Head of caudate nucleus (tissue), 42 donors: ENCODE measurements at places on chromosomes 16 and 17.

GRCh38 chr17:72717676-72718075, 374.8 kb downstream of the SLC39A11 start:
- DNase-seq, result no peak

DNA sequence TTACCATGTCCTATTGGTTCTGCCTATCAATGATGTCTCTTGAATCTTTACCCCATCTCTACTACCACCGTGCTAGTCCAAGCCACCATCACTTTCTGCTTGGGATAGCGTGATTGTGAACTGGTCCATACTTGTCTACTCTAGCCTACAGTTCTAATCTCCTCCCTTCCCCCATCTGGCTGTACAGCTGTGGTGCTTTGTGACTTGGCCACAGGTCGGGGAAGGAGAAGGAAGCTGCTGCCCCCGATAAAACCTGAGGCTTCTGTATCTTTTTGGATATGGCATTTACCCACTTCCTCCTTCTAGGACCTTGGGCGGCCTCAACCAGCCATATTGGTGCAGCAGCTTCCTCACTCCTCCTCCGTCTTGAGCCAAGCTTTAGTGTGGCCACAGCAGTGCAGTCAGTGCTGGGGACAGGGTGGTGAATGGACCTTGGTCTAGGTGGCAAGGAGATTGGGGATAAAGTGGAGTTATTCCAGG, 314 bp upstream of the ITGA2B start:
- DNase-seq, result no peak

GRCh38 chr17:44122816-44123355, 555 bp downstream of the HDAC5 start:
- no peak for DNase-seq

- no peak for DNase-seq
These were observed 29.9 kb downstream of the SMARCE1 start for GRCh38 chr17:40617678-40618240.

- no peak for DNase-seq
These were observed 14.4 kb upstream of the CDIPT start for GRCh38 chr16:29877266-29877961.

DNA sequence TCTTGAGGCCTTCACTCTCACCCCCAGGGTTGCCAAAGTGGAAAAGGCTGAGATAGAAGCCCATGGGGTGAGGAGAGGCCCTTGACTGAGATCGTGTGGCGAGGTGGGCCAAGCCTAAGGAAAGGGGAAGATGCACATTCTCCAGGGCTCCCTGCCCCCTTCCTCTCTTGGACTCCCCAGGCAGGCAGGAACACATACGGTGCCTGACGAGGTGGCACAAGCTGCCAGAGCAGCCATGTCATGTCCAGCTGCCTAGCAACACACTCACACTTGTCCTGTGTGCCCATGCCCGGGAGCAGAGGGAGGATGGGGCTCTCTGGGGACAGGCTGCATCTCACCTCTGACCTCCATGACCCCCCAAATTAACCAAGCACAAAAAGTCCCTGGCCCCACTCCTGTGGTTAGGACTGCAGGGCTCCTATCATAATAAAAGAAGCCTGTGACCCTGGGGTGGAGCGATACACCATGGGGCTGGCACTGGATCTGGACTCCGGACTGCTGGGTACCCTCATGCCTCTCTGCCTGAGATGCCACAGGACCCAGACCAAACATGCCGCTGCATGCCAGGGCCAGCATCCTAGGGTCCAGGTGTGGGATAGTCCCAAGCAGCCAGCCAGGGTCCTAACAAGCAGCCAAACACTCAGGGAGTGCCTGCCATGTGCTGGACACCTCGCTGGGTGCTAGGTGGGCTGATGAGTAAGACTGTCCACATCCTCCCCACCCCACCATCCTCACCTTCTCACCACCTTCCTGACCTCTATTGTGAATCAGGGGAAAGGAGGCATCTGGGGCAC, 2.6 kb downstream of the GIT1 start:
- DNase-seq, result no peak

GRCh38 chr17:57092779-57093178, 7.7 kb downstream of the AKAP1 start:
- DNase-seq, result no peak

DNA sequence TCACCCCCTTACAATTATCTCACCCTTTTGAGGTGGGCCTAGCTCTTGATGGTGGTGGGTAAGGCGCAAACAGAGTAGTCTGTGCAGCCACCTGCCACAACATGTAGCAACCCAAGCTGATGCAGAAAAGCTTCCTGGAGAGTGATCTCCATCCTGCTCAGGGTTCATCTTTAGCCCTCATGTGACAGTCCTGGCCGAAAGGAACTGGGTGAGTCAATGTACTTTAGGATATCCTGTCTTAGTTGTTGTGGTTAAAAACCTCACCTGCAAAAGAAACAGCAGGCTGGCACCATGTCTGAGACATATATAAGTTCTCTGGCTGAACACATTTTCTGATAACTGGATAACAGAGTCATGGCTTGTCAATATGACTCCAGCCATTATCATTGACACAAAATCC, 183.5 kb upstream of the CPHXL start:
- DNase-seq, result no peak

- DNase-seq, result no peak
These were observed 19.7 kb upstream of the CBX2 start for GRCh38 chr17:79758271-79758670.

- no peak for DNase-seq
These were observed 12.9 kb upstream of the OSGIN1 start for GRCh38 chr16:83940119-83940518.

DNA sequence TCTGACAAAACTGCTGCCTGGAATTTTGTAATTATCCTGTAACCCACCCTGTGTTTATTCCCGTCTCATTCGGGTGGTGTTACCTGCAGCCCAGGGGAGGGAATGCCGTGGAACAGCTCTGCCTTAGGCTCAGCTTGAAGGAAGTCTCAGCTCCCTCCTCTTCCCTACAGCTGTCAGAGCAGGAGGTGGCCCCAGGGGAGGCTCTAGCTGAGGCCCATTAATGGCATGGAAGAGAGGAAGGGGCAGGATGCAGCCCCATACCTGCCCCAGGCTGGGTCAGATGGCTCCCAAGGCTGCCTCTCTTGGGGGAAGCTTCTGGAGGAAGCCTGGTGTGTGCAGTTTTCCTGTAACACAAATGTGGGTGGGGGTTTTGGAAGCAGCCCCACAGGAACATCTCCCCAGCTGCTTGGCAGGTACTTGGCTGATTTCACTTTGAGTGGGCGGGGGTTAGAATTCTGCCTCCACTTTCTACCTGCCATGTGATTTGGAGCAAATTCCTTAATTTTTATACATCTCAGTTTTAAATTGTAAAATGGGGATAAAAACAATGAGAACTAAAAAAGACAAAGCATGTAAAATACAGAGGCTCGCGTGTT, 103.9 kb downstream of the MGAT5B start:
- peak; percentile 38 for DNase-seq

- no peak for DNase-seq
These were observed 36.6 kb upstream of the CARMIL2 start for GRCh38 chr16:67608364-67608763.

DNA sequence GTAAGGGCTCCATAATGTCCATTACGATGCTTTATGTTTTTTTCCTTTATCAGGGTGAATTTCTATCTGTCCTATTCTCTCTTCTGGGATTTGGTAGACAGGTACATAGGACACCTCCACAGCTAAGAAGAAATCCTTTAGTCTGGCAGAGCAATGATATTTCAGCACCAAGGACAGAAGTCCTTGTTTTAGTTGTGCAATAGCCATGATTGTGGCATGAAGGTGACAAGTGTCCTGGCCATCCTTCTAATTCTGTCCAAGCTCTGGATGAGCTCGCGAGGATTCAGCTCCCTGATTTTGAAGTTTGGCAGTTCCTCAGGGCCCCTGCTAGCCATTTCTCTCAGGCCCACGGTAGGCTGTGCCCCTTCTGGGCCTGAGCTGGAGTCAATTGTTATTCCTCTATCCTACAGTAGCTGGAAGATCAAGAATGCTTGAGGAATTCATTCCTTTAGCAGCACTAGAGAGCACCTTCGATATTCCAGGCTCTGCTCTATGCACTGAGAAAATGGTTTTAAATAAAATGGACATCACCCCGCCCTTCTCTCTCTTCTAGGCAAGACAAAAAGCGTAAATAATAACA, 320.8 kb downstream of the XYLT1 start:
- DNase-seq, result no peak

DNA sequence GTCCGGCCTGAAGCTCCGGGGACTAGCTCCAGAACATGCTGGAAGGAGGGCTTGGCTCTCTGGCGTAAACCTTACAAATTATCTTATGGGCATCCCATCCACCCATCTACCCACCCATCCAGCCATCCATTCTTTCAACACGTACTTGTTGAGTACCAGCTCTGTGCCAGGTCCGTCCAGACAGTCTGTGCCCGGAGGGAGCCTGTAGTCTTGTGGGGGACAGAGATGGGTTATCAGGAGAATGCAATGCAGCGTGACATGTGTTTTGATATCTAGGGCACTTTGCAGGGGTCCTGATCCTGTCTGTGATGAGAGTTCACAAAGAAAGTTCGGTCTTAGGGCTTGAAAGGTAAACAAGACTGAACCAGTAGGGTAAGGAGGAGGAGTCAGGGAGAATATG, 4.1 kb upstream of the SLC13A2 start:
- DNase-seq, result no peak

DNA sequence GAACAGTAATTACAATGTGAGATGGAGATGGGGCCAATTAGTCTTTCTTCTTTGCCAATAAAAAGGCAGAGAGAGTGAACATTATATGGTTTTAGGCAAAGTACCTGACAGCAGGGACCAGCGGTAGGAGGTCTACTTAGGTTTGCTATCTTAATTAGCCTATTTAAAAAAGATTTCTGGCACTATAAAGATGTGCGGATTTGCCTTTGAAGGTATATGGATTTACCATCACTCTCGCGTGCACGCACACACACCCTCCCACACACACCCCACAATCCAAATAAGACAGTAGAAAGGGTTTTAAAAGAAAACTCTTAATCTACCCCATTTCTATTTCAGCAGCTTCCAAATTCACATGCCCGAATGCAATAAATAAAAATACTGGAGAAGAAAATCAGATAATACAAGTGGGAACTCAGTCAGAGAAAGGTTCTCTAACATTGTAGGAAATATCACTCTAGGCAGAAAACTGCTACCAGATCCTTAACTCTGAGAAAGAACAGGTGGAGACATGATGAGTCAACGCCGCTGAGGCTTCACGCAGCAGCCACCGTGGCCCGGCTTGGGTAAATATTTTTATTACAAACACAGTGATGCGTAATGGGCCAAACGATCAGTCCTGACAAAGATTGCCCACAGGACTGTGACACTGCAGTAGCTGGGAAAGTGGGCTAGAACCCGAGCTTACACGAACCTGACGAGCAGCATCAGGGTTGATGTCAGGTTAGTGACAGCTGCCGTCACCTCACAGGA, 66.6 kb upstream of the AXIN2 start:
- DNase-seq, result peak; percentile 26

DNA sequence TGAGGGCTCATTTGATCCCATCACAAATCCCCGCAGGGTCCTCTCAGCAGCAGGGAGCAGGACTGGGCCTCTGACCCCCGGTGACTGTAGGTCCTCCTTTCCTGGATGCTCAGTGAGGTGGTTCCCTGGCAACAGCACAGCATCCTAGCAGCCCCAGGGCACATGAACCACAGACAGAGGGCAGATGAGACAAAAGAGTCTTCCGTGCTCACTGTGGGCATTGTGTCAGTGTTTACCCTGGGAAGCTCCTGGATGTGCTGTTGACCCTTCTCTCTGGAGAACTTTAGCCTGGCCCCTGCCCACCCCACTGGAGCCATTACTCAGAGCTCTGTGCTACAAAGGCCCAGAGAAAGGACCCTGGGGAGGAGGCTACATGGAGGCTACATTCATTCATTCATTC, 21.7 kb upstream of the TMEM220 start:
- DNase-seq, result no peak

GRCh38 chr17:33447090-33447489, 154.0 kb upstream of the ASIC2 start:
- no peak for DNase-seq

- no peak for DNase-seq
These were observed 155.6 kb upstream of the PLCG2 start for GRCh38 chr16:81623365-81624102.

GRCh38 chr17:63838631-63839171, 3.8 kb downstream of the SMARCD2 start:
- DNase-seq, result peak; percentile 76

- DNase-seq, result no peak
These were observed 19.1 kb downstream of the SMYD4 start for GRCh38 chr17:1810450-1811103.

DNA sequence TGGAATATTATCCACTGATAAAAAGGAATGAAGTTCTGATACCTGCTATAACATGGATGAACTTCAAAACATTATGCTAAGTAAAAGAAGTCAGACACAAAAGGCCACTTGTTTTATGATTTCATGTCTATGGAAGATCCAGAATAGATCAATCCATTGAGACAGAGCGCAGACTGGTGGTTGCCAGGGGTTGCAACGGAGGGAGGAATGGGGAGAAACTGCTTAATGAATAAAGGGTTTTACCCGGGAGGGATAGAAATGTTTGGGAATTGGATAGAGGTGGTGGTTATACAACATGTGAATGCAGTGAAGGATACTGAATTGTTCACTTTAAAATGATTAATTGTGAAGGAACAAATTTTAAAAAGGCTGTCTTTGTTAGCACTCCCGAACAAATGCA, 30.2 kb downstream of the WDR59 start:
- DNase-seq, result peak; percentile 44

DNA sequence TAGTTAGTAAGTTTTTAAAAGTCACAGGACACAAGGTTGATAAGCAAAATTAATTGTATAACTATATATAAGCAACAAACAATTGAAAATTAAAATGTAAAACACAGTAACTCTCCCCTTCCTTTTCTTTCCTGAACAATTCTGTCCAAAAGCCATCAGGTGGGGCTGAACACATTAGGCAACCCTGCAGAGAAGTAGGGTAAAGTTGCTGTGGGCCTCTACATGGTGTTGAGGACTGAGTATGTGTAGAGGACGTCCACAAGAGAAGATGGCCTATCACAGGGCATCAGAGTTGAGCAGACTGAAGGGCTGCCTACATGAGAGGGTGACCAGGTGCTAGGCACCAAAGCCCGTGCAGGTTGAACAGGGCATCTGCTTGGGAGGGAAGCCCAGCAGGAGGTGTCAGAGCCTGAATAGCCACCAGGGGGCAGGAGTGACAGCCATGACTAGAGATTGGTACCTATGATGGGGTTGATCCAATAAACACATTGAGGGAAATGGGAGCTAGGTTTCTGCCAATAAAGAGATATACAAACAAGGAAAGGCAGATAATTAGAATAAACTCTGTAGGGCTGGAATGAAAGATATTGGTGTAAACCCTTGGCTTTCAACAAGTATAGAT, 415.1 kb downstream of the NPIPA8 start:
- DNase-seq, result no peak

GRCh38 chr17:78892062-78892456, 10.9 kb downstream of the CEP295NL start:
- no peak for DNase-seq

- no peak for DNase-seq
These were observed 677 bp upstream of the ZNHIT3 start for GRCh38 chr17:36485805-36486203.

GRCh38 chr17:77738751-77739531, 219.6 kb upstream of the TNRC6C start:
- DNase-seq, result peak; percentile 7

- DNase-seq, result no peak
These were observed 4.1 kb downstream of the CCL4L2 start for GRCh38 chr17:36214918-36215317.

- DNase-seq, result no peak
These were observed 20.6 kb downstream of the RPH3AL start for GRCh38 chr17:332023-332422.
